Pancreas (tissue), 10 donors: ENCODE measurements at places on chromosomes 2 and 18. TPM values are rescaled to one million over a fixed set of nuclear protein-coding genes. Genes with fewer than 3 reads are reported as not detected.

DNA sequence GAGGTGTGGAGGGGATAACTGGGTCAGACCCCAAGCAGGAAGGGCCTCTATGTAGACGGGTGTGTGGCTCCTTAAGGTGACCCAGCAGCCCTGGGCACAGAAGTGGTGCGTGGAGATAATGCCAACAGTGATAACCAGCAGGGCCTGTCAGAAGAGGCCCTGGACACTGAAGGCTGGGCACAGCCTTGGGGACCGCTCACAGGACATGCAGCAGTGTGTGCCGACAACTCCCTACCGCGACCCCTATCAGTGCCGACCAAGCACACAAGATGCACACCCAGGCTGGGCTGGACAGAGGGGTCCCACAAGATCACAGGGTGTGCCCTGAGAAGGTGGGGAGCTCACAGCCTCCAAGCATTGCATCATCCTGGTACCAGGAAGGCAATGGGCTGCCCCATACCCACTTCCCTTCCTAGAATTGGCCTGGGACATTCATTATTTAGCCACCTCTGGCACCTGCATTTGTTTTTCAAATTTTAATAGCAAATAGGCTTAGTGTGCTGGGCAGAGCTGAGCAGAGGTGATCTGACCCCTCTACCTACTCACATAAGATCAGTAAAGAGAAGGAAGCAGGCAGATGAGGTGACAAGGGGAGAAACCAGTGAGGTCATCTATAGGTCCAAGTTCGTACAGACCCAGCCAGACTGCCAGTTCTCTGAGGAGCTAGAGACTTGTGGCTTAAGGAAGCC is 55.2 kb downstream of the BCL11A start:
- peaks cover 5% of the 10 kb centered on the region for H3K4me1 ChIP-seq
- no peaks in the 10 kb centered on the region for H3K36me3 ChIP-seq
- H3K27ac ChIP-seq = no peak overlapping the region
- DNase-seq = no peak
- no peaks in the 10 kb centered on the region for H3K27me3 ChIP-seq

The VAMP8 gene
- 81.5 TPM for total RNA-seq

GRCh38 chr2:153105829-153106578 is 372.6 kb downstream of the RPRM start:
- no peaks in the 10 kb centered on the region for H3K36me3 ChIP-seq
- H3K27me3 ChIP-seq = no peaks in the 10 kb centered on the region
- DNase-seq = no peak
- H3K4me3 ChIP-seq = no peak overlapping the region
- no peaks in the 10 kb centered on the region for H3K4me1 ChIP-seq
- no peak overlapping the region for H3K27ac ChIP-seq

GRCh38 chr2:130258356-130258755 is 60.1 kb upstream of the TUBA3E start:
- H3K4me3 ChIP-seq = no peak overlapping the region
- no peaks in the 10 kb centered on the region for H3K27me3 ChIP-seq
- no peaks in the 10 kb centered on the region for H3K4me1 ChIP-seq
- no peak overlapping the region for H3K27ac ChIP-seq

DNA sequence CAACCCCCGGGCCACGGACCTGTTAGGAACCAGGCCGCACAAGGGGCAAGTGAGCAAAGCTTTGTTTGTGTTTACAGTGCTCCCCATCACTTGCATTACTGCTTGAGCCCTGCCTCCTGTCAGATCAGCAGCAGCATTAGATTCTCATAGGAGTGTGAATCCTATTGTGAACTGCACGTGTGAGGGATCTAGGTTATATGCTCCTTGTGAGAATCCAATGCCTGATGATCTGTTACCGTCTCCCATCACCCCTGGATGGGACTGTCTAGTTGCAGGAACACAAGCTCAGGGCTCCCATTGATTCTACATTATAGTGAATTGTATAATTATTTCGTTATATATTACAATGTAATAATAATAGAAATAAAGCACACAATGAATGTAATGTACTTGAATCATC is 125.6 kb downstream of the FMNL2 start:
- H3K4me1 ChIP-seq = no peaks in the 10 kb centered on the region
- H3K36me3 ChIP-seq = no peaks in the 10 kb centered on the region
- no peak overlapping the region for H3K27ac ChIP-seq
- H3K27me3 ChIP-seq = no peaks in the 10 kb centered on the region
- no peak overlapping the region for H3K4me3 ChIP-seq

DNA sequence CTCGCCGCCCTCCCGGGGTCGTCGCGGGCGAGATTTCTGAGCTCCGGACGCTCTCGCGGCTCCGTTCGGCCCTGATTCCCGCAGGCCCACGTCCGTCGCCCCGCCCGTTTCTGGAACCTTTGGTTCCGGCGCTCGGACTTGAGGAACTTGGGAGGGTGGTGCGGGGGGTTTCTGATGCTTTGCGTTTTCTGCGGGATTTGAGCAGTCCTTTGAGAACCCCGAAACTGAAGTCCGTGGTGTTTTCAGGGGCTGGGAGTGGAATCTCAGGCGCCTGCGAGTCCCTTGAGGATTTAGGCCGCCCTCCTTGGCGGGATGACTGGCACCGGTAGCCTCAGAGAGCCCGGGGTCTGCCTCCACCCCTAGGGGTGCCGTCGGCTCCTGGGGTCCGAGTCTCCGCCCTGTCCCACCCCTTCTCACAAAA is 336 bp downstream of the THNSL2 start:
- H3K27ac ChIP-seq = peak overlapping the region; percentile 68
- H3K4me3 ChIP-seq = peak overlapping the region; percentile 56
- H3K36me3 ChIP-seq = no peaks in the 10 kb centered on the region
- no peaks in the 10 kb centered on the region for H3K4me1 ChIP-seq
- DNase-seq = peak; percentile 46
- H3K27me3 ChIP-seq = no peaks in the 10 kb centered on the region

The ZNF385B gene
- total RNA-seq = 0.34 TPM

- H3K4me1 ChIP-seq = no peaks in the 10 kb centered on the region
- no peaks in the 10 kb centered on the region for H3K27me3 ChIP-seq
- H3K4me3 ChIP-seq = no peak overlapping the region
- DNase-seq = no peak
- H3K36me3 ChIP-seq = no peaks in the 10 kb centered on the region
- H3K27ac ChIP-seq = no peak overlapping the region
Observed at GRCh38 chr2:78568782-78569373, 456.6 kb upstream of the REG3G start.
